NCI-H1048 (cell line): ENCODE measurements at places on chromosomes 7 and 10.

GRCh38 chr10:33025039-33025438, 67.0 kb upstream of the ITGB1 start:
- DNase-seq: no peak

DNA sequence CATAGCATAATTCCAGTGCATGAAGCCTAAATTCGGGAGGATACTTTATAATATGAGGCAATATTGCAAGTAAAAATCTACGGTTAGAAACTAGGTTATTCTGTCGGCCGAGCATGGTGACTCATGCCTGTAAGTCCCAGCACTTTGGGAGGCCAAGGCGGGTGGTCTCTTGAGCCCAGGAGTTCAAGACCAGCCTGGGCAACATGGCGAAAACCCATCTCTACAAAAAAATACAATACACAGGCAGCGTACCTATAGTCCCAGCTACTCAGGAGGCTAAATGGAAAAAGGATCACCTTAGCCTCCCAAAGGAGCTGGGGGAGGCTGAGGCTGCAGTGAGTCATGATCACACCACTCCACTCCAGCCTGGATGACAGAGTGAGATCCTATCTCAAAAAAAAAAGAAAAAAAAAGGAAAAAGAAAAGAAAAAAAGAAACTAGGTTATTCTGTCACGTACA, 14.2 kb downstream of the SKAP2 start:
- no peak for DNase-seq

- DNase-seq: no peak
These were observed 143.6 kb downstream of the ARL4A start for GRCh38 chr7:12831024-12831423.

DNA sequence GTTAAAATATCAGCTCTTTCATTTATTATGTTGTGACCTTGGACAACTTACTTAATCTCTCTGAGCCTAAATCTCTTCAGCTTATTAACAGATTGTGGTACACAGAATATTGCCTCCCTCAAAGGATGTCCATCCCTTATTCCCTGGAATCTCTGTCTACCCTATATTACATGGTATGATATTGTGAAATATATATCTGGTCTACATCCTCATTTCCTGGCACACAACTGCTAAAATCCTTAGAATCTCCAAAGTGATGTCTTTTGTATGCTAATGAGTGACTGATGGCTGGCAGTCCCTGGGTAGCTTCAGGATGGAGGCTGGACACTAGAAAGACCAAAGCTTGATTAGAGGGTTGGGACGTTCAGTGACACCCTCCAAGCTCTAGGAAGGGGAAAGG, 25.8 kb downstream of the ZNF438 start:
- no peak for DNase-seq

DNA sequence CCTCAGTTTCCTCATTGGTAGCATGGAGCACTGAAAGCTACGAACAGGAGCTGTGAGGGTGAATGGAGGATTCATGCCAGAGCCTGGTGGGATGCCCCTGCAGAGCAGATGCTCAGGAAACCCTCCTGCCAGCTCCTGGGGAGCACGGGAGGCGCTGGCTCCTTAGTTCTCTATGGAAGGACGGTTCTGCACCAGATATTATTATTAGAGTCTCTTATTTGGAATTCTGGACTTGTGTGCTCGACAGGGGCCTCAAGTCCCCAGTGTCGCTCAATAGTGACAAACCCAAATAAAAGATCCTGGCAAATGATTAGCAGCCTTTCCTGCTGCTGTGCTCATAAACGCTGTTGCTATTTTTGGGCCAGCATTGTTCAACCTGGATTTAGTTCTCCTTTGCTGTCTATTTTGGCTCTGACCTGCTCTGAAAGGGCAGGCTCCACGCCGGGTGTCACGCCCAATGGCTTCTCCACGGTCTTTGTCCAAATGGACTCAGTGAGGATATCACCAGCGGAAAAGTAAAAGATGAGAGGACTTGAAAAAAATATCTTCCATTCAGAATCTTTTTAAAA, 23.0 kb upstream of the KLF6 start:
- DNase-seq: no peak

GRCh38 chr10:94279835-94280709, 82.7 kb downstream of the NOC3L start:
- DNase-seq: no peak

- no peak for DNase-seq
These were observed 1.8 kb upstream of the ACTR3C start for GRCh38 chr7:150325110-150325611.

DNA sequence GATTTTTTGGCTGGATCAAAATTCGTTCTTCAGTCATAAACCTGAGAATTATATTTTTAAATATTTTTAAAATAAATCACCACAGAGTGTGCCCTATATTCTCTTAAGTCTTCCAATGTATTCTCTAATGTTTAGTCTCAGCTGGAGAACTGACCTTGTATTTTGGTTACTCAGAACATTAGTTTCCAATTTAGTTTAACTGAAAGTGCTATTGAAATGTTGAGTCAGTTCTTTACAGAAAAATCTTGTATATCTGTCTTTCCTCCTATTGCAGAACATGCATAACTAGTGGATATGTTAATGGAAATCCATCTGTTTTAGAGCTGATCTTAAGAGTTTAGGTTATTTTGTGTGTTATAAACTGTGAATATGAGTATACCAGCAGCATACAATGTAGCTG, 422.7 kb upstream of the IGFBP3 start:
- DNase-seq: no peak

DNA sequence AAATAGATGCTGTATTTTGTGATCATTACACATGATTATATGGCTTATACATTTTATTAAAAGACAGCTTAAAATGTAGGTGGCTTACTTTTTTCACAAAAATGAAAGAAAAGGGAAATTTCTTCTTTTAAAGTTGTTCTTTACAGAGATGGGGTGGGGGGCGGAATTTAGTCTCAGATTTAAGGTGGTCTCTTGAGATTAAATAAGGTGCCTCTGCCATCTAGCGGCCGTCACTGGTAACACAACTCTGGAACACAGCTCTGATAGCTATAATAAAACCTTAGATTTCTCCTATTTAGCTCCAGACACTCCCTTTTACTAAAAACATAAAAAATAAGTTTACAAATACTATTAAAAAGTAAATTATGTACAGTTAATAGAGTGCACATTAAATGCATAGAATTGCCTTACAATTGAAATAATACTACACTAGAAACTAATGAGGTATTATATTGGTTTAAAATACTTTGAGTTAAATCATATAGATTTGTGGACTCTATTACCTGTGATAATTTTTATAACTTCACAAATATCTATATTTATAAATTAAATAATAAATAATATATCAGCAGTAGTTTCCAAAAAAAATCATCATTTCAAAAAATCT, 210.9 kb downstream of the DGKB start:
- DNase-seq: no peak

DNA sequence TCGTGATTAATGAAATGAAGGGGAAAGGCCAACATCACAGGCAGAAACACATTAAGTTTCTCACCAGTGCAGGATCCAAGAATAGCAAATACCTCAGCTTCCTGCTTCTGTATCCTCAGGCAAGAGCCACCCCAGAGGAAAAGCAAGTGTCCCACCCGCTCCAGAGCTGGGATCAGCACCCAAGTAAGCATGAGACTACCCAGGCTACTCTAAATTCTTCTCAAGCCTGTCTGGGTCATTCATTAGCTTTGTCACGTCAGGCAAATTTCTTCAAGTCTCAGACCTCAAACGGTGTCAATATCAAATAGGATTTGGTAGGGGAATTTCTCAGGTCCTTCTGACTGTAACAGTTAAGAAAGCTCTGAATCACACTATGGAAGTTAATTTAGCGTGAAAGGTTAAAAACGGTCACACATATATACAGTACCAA, 59.0 kb downstream of the GNA12 start:
- DNase-seq: no peak

DNA sequence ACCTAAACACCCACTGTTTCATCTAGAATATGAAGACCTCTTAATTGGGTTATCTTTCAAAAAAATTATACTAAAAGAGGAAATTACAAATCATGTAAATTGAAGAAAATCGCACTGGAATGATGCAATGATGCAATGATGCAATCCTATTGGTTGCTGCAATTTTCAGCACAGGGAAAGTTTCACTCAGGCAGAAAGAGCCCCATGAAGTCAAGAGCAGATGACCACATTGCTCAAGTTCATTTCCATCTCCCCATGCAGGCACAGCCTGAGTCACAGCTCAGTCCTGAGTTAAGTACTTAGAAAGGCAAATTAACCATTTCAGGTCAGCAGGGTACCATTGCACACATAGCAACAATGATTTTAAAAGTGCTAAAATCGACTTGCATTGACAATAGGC, 180.3 kb upstream of the MYO3A start:
- no peak for DNase-seq

DNA sequence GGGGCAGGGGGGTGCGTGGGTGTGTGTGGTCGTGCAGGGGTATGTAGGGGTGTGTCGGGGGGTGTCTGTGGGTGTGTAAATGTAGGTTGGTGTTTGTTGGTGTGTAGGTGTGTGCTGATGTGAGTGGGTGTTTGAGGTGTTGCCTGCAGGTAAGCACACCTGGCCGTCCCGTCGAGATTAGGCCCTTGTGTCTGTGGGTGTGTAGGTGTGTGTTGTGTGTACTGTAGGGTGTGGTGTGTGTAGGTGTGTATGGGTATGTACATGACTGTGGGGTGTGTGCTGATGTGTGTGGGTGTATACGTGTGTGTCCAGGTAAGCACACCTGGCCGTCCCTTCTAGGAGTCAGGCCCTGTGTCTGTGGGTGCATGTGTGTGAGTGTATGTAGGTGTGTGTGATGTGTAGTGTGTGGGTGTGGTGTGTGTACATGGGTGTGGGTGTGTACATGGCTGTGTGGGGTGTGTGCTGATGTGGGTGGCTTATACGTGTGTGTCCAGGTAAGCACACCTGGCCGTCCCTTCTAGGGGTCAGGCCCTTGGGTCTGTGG, 15.8 kb downstream of the FAM20C start:
- no peak for DNase-seq

- DNase-seq: no peak
These were observed 16.6 kb downstream of the RTKN2 start for GRCh38 chr10:62252051-62252450.

DNA sequence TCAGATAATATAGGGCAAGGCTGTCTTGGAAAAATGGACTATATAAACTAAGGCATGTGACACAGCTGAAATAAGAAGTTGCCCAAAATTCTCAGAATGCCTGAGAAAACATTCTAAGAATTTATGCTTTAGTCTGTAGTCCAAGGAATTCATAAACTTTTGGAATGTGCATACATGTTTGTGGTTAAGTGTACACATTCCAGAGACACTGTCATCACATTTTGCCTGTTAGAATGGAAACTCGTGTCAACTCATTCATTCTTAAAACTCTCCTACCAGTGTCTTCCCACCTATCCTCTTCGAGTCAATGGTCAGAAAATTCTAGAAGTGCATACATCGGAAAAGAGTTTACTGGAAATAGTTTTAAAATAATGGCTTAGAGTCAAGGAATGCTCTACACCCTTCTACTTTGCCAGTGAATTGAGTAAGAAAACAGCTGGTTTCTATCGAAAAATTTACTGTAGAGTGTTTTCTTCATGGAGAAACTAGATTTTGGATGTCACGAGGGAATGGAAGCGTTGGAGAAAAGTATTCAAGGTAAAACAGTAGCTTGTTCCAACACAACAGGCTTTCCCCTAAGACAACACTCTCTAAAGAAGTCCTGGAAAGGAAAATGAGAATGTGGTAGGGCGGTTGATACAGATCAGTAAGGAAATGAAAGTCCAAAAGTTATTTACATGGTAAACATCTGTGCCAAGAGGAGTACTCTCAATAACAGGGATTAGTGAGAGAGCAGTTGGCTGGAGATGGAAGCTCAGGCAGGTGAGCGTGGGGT, 1177.6 kb upstream of the C7orf33 start:
- no peak for DNase-seq

GRCh38 chr10:60367024-60367423, 22.7 kb downstream of the ANK3 start:
- no peak for DNase-seq

GRCh38 chr10:14665304-14665703, 109.4 kb downstream of the FAM107B start:
- DNase-seq: no peak

DNA sequence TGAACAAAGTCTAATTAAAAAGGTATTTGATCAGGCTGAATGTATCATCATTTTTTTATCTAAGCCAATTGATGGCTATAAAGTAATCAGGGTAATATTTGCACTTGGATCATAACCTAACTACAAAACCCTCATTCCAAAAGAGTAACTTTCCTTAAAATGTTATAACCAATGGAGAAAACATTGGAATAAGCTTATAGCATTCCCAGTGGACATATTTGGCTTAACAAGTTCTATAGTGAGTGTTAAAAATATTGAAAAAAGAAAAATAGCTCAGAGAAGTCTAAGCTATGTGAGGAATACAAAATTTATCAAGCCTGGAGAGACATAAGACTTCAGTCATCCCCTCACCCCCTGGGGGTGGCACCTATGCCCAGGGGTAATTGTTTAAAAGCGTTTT, 358.8 kb downstream of the LRRTM3 start:
- DNase-seq: no peak

GRCh38 chr7:151863386-151864079, 13.4 kb downstream of the PRKAG2 start:
- DNase-seq: no peak

- no peak for DNase-seq
These were observed 17.3 kb downstream of the DAGLB start for GRCh38 chr7:6430271-6430940.

- no peak for DNase-seq
These were observed 263.6 kb downstream of the SKIDA1 start for GRCh38 chr10:21261842-21262294.

GRCh38 chr10:64101606-64102263, 580.5 kb downstream of the REEP3 start:
- DNase-seq: no peak

- no peak for DNase-seq
These were observed 112.6 kb downstream of the AMPH start for GRCh38 chr7:38518541-38518940.

DNA sequence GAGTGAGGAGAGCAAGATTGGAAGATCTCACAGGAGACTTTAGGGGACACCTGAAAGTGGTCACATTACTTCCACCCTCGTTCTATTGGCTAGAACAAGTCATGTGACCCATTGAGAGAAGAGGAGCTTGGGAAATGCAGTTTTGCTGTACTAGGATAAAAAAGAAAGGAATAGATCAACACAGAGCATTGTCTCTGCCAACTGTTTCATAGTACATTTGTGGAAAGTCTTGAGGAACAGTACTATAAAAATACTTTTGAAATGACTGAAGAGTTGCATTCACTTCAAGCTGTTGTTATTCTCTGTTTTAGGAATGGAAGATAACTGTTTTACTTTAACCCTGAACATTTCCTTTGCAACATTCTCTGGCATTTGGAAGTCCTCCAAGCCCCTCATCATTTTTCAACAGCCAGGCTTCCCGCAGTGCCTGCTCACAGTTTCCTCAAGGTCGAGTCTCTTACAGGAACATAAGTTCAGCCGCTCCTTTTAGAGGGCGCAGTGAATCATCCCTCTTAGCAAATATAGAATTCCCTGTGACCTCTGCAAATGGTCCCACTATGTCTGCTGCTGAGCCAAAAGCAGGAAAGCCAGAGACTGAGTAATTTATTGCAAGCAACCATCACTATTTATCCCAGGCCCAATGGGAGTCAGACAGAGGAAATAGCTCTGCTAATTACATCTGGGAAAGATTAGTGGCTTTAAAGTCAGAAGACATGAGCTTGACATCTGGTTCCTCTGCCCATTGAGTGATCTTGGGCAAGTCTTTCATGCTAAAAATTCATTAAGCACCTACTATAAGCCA, 40.7 kb downstream of the MRPL32 start:
- DNase-seq: no peak
